ENCODE measurements at places on chromosomes 12 and 14.

DNA sequence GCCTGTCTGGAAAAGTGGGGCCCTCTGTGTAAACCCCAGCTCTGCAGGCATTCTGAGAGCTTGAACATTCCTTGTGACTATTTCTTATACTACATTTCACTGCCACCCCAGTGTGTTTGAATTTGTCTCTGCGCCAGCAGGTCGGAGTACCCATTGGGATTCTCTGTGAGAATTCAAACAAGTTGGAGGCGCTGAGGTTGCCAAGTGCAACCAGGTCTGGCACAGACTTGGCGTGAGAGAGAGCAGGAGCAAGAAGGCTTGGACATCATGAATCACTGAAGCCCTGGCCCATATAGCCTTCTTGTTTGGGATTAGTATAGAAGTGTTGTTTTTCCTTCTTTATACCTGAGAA, 33.0 kb upstream of the ATP2A2 start:
- DNase-seq = no peak

DNA sequence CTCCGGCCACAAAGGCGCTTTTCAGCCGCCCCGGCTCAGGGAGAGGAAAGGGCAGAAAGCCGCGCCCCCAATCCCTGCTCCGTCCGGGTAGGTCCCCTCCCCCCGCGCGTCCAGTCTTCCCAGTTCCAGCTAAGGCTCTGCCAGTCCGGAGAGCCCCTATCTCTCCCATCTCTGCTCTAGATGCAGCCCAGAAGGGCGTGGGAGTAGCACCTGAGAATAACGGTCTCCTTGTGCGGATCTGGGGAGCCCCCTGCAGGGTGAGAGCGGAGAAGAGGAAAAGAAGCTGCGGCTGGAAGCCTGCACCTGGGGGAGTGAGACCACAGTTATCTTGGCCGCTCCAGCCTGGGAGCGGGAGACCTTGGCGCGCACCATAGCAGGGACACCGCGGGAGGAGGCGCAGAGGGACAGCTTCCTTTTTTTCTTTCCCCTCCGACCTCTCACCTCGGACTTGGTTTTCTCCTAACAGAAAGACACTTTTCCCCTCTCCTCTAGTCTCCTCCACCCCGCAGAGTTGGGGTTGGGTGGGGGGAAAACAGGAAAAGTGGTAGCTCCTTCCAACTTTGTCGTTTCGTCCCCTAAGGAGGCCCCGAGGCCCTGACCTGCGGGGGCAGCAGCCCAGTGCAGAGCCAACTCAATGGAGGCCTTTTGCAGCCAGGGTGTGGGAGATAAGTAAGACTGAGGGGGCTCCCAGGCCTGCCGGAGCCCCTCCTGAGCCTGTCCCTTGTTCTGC, 2.4 kb downstream of the DHH start:
- DNase-seq = peak; percentile 78

- no peak for DNase-seq
These were observed 195.0 kb upstream of the FOXG1 start for GRCh38 chr14:28571636-28572035.

- no peak for DNase-seq
These were observed 447.6 kb upstream of the CCDC196 start for GRCh38 chr14:66038618-66039017.

DNA sequence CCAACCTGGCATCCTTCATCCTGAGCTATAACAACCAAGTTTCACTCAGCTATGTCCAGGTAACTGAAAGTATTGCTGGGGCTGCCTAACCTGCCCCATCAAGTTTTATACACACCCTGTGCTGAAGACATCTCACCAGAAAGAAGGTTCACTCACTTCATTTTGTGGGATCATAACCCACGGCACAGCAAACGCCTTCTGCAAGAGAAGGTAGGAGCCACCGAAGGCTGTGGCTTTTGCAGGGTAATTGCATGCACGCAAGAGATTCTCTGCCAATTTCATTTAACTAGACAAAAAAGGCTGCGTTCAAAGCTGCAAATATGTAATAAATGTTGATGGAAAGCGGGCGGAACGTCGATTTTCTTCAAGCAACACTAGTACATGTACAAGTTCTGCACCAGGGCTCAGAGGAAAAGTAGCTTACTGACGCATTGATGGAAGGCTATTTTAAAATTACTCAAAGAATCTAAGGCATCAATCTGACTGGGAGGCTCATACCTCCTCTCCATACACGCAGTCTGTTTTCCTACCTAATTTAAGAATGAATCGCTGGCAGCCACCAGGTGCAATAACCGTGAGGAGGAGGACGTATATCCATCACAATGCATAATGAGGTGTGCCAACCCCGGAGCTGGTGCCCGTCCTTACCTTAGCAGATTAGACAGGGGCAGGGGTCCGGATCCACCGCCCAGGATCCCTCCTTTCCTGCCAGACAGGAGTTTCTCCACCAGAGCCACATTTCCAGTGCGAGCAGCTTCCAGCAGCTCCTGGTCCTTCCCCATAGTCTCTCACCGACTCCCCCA, 1.1 kb downstream of the ANKS1B start:
- no peak for DNase-seq

GRCh38 chr14:36757734-36758601, 96.3 kb downstream of the PAX9 start:
- no peak for DNase-seq

GRCh38 chr12:124294780-124295341, at the start of gene RFLNA:
TSS of gene RFLNA (plus strand) at chr12:124295093. CDS start at chr12:124295430, 337 bp downstream.
- no peak for DNase-seq

- no peak for DNase-seq
These were observed 380.2 kb downstream of the NAV3 start for GRCh38 chr12:78210894-78211302.

- DNase-seq = no peak
These were observed 88.5 kb upstream of the DACT1 start for GRCh38 chr14:58549105-58549757.

GRCh38 chr12:94429633-94430032, 30.0 kb downstream of the CEP83 start:
- DNase-seq = no peak

- no peak for DNase-seq
These were observed 361.7 kb downstream of the SNAPC1 start for GRCh38 chr14:62123961-62124360.

DNA sequence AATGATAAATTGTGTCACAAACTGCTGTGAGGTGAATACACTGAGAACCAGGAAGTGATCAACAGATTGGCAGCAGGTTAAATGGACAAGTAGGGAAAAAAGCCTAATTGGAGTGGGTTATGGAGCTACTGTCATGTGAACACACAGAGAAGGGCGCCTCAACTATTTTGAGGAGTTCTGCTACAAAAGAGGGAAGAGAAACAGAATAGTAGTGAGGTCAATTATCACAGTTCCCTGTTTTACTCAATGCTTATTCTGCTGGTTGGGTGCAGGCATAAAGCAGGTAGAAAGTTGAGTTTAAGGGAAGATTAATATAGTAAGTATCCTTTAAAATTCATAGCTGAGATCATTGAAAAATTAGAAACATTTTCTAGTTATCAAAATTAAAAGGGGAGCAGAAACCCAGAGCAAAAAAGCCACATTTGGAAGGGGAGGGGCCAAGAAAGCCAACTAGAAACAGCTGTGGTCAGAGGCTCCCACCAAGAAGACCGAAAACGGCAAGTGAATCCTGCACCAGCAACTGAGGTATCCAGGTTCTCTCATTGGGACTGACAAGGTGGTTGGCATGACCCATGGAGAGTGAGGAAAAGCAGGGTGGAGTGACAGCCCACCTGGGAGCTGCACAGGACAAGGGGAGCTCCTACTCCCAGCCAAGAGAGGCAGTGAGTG, 105.7 kb downstream of the ZC3H14 start:
- DNase-seq = no peak

- no peak for DNase-seq
These were observed 465.8 kb downstream of the APAF1 start for GRCh38 chr12:99110868-99111267.

DNA sequence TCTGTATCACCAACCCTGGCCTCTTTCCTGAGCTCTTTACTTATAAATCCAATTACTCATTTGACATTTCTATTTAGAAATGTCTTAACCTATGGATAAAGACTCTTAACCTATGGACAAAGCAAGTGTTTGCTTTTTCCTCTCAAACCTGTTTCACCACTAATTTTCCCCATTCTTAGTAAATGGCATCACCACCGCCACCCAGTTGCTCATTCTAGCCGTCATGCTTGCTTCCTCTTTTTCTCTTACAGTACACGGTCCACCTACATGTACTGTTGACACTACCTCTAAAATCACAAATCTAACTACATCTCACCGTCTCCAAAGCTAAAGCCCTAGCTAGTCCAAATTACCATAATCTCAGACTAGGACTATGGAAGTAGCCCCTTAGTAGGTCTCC, 60.0 kb downstream of the CAPS2 start:
- no peak for DNase-seq

DNA sequence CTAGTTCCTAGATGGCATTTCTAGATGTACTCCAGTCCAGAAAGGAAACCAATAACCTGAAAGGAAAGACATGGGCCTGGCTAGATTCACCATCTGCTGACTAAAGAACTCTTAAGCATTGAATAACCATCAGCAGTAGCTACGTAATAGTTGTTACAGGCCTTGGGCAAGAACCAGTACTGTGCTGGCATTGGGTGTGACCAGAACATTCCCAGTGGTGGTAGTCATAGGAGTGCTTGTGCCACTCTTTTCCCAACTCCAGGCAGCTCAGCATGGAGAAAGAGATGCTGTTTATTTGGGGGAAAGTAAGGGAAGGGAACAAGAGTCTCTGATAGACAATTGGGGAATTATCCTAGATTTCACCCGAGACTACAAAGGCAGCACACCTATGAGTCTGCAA, 333.3 kb downstream of the SLC16A7 start:
- DNase-seq = no peak
